ENCODE measurements at places on chromosomes 5 and 9. TPM values are rescaled to one million over a fixed set of nuclear protein-coding genes. Genes with fewer than 3 reads are reported as not detected.

REEP5 gene
- total RNA-seq, result 38.0 TPM

GLRA1 gene
- total RNA-seq, result not detected

FAM221B gene
- total RNA-seq, result not detected

GRM6 gene
- not detected for total RNA-seq

BICD2 gene
- total RNA-seq, result 16.8 TPM

SCGB3A2 gene
- total RNA-seq, result not detected

PCDHA1 gene
- total RNA-seq, result not detected

C5orf52 gene
- not detected for total RNA-seq

MAN1B1 gene
- 33.2 TPM for total RNA-seq

BNC2 gene
- total RNA-seq, result not detected

GPRIN1 gene
- total RNA-seq, result 1.6 TPM

MEGF10 gene
- not detected for total RNA-seq

SLC6A19 gene
- total RNA-seq, result not detected

NFIL3 gene
- total RNA-seq, result 76.2 TPM

RNF208 gene
- 10.4 TPM for total RNA-seq

PCSK5 gene
- 5.2 TPM for total RNA-seq

FCN1 gene
- total RNA-seq, result not detected

PCDHGA10 gene
- not detected for total RNA-seq

SPINK6 gene
- total RNA-seq, result not detected

IL17B gene
- total RNA-seq, result not detected

LTC4S gene
- total RNA-seq, result not detected

HTR1A gene
- total RNA-seq, result not detected

SLC25A2 gene
- total RNA-seq, result 0.25 TPM

MSX2 gene
- not detected for total RNA-seq

CHSY3 gene
- total RNA-seq, result not detected

DDX4 gene
- not detected for total RNA-seq

SLC25A46 gene
- total RNA-seq, result 38.8 TPM

RANBP17 gene
- total RNA-seq, result not detected

NIM1K gene
- 2.1 TPM for total RNA-seq

CDO1 gene
- total RNA-seq, result 0.18 TPM

MARVELD2 gene
- 0.29 TPM for total RNA-seq

Measured in activated CD8-positive, alpha-beta T cell treated with anti-CD3 and anti-CD28 coated beads for 36 hours (primary cell).